G401 (cell line): ENCODE measurements at places on chromosomes 4 and X. TPM values are rescaled to one million over a fixed set of nuclear protein-coding genes. Genes with fewer than 3 reads are reported as not detected.

GRCh38 chrX:153646620-153647373 is at the start of gene DUSP9:
Gene DUSP9, plus strand, starts transcription at chrX:153647203. Its CDS starts 751 bp downstream, at chrX:153647954.
- no peak for DNase-seq

GRCh38 chrX:43328358-43328946 is 327.6 kb upstream of the MAOA start:
- no peak for DNase-seq

GRCh38 chr4:153297116-153297515 is 47.4 kb upstream of the MND1 start:
- DNase-seq: no peak

DNA sequence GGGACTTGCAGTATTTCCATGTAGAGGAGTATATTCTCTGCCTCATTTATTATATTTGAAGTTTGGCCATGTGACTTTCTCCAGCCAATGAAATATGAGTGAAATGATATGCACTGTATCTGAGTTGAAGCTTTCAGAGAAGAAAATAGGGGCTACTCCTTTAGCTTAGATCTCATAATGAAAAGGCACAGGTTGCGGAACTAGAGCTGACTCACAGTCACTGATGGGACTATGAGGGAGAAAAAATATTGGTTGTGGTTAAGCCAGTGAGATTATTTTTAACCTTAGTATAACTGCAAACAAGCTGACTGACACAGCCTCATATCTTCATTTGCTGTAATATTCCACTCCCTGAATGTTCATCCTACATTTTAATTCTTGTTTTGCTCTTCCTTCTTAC is 1104.3 kb downstream of the RPA4 start:
- no peak for DNase-seq

DNA sequence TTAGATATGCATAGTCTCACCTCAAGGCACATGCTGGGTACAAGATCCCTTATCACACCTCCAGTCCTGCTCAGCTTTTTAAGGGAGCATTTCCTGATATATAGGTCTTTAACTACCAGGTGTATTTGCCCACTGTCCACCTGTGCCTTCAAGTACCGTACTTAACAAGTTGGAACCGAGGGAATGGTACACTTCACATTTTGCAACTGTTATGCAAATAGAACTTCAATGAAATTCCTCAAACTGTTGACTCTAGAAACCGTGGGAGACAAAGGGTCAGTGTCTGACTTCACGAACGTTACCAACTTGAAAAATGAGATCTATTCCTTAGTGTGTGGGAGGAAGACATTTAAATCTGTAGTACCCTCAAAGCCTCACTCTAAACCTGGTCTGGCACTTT is 5.2 kb downstream of the TRIM2 start:
- DNase-seq: no peak

GRCh38 chr4:70722199-70722791 is 531 bp downstream of the RUFY3 start:
- peak; percentile 72 for DNase-seq

DNA sequence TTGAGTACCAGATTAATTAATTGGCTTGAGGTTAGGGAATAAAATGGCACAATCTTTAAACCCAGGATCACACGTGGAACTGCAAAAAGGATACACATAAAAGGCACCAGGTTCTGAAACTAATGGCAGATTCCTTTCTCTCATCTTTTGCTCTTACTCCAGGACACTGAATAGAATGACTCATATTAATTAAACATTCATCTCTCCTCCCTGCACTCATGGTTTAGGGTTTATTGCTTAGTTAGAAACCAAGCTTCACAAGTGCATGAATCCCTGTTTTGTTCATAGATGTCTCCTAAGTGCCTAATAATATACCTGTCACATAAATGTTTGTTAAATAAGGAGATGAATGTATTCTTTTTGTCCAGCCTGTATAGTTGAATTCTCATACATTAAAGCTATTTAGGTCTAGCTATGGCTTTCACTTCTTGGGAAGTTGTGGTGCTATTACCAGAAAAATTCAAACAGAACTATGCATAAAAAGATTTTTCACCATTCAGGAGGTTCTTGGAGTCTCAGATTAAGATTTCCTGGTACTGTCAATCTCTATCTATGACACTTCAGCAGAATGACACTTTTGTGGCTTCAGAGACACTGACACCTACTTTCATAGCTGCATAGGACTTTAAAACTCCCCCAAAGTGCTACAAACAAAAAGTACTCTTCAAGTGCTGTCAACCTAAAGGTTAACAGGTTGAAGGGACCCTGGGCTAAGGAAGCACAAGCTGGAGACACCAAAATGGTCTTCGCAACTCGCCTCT is 7.4 kb downstream of the CORIN start:
- no peak for DNase-seq

The MANBA gene
- 12.8 and 16.2 TPM in 2 replicates for total RNA-seq

The VCX3B gene
- total RNA-seq: 0.92 TPM in 1 of 2 replicates, not detected in the other

The ZAR1 gene
- not detected in 2 replicates for total RNA-seq
